ENCODE measurements at places on chromosomes 7 and 10. TPM values are rescaled to one million over a fixed set of nuclear protein-coding genes. Genes with fewer than 3 reads are reported as not detected.

DNA sequence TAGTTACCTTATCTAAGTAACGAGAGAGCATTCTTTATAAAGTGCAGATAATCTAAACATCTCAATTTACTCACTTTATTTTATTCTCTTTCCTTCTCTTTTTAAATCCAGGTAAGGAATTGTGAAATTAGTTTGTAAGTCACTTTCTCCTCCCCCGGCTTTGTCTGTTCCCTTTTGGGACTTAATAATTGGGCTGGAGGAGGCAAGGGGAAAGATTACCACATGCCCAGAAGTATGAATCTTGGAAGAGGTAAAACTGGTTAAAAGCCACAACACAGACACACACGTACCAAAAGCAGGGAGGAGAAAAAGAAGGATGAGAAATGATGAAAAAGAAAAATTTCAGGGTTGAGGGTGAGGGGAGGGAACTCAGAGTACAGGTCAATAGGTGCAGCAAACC is 63.3 kb upstream of the LRRC17 start:
- DNase-seq, result no peak

GRCh38 chr7:12653518-12653917 is 33.9 kb upstream of the ARL4A start:
- no peak for DNase-seq

ELN gene
- not detected for polyA plus RNA-seq

SLC37A3 gene
- 25.0 TPM for polyA plus RNA-seq

DNA sequence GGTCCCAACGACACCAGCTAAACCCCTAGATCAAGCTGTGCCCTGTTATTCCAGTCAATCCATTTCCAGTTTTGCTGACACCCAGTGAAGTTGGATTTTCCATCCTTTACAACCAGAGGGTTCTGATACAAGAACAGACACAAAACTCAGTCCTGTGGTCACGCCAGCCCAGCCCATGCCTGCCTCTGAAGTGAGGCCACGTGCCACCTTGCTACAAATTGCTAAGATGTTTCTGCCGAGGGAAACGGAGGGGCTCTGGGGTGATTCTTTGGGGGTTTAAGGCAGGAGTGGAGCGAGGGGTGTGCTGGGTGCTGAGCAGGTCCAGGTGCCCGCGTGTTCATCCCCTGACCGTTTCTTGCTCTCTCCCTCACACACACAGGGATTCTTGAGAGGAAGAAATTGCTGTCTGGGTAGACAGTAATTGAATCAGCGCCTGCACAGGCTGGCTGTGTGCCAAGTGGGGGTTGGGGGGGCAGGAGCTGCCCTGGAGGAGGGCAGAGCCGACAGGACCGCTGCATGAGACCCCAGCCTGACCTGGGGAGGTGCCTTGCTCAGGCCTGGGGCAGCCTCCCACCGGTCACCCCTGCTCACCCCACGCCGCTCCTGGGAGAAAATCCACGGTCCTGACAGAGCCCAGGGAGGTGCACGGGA is 38.1 kb downstream of the ADAP1 start:
- DNase-seq, result no peak

DNA sequence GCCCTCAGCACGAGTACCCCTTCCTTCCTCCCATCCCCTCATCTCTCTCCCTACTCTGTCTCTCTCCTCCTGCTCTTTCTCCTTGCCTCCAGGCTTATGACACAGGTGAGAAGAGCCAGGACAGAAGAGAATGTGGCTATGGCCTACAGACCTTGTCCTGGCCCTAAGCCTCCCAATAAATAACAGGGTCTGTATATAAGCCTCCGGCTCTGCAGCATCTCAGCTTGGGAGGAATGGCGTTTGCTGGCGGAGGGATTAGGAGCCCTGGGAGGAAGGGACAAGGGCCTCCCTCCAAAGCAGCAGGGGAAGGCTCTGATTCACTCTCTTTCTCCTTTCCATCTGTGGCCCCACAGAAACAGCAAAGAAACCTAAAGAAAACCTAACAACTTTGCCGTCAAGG is 45.8 kb downstream of the COL13A1 start:
- no peak for DNase-seq
